ENCODE measurements at places on chromosomes 4 and X.

DNA sequence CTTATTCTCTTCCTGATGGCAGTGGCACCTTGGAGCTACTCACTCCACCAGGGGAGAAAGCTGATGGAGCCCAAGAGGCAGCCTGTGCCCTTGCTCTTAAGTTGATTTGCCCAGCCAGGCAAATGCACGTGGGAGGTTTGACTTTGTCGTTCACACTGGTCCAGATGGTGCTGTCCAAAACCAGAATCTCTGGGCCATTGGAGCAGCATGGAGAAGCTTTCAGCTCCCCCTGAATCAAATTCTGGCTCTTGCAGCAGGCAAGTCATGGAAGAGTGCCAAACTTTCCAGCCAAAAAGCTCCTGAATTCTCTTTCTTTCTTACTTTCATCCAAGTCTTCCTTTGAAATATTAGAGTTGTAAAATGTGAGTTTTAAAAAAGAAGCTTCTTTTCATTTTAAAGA lies 970.4 kb downstream of the RPA4 start:
- DNase-seq: no peak

DNA sequence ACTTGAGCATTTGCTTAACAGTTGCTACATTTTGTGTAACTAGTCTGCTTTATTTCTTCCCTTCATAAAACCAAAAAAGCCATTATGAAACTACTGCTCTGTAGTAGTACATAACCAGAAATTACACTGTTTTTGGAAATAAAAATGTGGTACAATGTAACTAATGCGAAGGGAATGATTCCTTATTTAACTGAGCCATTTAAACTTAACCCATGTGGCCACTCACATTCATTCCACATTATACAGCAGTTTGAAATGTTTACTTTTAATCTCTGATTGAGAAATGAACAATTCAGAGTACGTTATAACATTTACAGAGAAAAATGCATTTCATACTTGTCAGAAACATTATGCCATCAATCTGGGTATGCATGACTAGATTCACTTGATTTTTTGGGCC lies 94.2 kb downstream of the NYX start:
- DNase-seq: no peak

DNA sequence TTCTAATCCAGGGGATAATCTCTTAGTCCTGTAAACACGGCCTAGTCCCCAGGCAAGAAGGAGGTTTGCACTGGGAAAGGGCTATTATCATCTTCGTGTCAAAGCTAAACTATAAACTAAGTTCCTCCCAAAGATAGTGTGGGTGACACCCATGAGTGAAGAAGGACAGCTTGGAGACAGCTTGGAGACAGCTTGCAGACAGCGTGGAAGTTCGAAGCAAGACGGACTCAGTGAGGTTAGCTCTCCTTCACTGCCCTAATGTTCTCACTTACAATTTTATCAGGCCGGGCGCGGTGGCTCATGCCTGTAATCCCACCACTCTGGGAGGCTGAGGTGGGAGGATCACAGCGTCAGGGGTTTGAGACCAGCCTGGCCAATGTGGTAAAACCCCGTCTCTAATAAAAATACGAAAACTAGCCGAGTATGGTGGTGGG lies 19.2 kb upstream of the PLCXD1 start:
- no peak for DNase-seq

GRCh38 chrX:23742174-23742696 lies 841 bp downstream of the ACOT9 start:
- DNase-seq: no peak

DNA sequence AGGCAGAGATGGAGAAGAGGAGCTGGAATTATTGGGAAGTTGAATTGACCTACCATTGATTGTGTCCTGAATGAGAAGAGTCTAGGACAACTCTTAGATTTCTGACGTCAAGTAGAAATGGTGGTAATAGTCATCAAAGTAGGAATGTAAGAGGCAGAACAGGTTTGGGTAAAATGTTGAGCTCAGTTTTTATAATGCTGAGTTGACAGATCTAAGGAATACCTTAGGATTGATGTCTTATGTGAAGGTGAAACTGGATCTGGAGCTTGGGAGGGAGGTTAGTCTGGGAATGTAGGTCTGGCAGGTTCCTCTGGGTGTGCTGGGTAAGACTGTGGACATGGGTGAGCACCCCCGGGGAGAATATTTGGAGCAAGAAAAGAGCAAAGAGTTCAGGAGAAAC lies 31.9 kb downstream of the JADE1 start:
- no peak for DNase-seq

GRCh38 chr4:151753056-151753455 lies 7.8 kb downstream of the GATB start:
- DNase-seq: no peak

- no peak for DNase-seq
These were observed 704 bp downstream of the FAM114A1 start for GRCh38 chr4:38868059-38868960.

GRCh38 chrX:45743081-45743533 lies 542.4 kb upstream of the DIPK2B start:
- DNase-seq: no peak

DNA sequence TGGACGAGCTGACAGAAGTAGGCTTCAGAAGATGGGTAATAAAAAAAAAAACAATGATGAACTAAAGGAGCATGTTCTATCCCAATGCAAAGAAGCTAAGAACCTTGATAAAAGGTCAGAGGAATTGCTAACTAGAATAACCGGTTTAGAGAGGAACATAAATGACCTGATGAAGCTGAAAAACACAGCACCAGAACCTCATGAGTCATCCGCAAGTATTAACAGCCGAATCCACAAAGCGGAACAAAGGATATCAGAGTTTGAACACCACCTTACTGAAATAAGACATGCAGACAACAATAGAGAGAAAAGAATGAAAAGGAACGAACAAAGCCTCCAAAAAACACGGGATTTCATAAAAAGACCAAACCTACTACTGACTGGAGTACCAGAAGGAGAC lies 10.5 kb downstream of the NELFA start:
- no peak for DNase-seq

GRCh38 chrX:5702890-5703289 lies 525.8 kb downstream of the NLGN4X start:
- DNase-seq: no peak

Data from mesothelial cell of epicardium (in vitro differentiated cells).